ENCODE measurements at places on chromosomes 2 and 18.

DNA sequence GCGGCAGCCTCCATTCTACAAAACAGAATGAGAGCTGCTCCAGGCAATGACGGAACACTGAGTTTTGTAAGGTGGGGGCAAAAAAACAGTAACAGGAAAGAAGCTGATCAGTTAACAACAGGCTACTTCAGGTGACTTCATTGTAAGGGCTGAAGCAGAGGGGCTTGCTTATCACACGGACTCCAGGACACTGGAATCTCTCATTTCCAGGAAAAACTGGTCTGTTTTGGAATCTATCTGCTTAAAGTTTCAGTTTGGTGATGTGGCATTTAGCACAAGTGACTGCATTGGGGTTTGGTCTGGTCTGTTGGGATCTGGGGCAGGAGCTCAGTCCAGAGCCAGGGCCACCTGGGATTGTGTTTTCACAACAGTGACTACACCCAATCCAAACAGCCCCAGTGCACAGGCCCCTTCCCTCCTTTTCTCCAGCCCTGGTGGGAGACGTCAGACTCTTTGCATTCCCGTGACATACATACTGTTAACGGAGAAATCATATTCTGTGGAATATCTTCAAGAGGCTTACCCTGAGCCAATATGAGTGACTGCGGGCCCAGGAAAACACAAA, 14.1 kb downstream of the AMER3 start:
- no peak for DNase-seq

DNA sequence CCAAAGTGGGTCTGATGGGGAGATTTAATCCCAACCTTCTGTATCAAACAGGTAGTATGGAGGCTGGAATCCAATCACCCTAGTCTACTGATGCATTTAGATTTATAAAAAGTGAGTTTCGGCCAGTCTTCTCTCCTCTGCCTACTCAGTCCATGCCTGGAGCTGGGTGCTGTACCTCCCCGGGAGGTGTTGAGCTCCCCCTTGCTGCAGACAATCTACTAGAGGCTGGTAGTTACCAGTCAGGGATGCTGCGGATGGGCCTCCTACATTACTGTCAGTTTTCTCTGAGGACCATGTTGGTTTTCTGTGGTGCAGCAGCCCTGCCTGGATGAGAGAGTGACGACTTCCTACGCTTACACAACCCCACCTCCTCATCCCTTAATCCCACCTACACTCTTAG, 118.6 kb upstream of the CELF4 start:
- no peak for DNase-seq

GRCh38 chr2:48890454-48891131, 135.1 kb upstream of the LHCGR start:
- no peak for DNase-seq

DNA sequence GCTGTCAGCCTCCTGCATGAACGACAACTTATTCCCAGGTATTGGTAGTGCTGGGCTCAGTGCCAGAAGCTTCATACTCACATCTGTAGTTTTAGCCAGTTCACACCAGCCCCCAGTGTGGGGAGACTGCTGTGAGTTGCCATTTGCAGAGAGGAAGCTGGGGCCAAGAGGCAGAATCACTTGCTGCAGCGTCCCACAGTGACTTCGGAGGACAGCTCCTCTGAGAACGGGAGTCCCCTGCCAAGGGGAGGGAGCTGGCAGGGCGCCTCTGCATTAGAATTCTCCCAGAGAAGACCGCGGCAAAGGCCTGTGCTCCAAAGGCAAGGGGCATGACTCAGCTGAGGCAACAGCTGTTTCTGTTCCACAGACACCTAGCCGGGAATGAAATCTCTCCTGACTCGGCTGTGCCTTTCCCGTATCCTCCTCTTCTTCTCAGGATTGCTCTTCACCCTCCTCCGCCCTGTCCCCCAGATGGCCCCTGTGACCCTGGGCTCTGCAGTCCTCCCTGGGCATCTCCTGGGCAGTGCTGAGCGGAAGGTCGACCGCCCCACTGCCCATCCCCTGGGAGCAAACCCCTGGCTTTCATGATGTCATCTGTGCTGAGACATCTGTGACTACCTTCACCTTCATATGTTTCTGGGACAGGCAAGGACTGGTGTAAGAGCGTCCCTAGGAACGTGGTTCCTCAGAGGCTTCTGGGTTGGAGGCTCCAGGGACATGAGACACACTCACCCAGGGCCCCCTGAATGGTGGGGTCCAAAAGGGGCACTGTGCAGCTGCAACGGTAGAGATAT, 18.0 kb downstream of the MAL start:
- DNase-seq = peak; percentile 72

DNA sequence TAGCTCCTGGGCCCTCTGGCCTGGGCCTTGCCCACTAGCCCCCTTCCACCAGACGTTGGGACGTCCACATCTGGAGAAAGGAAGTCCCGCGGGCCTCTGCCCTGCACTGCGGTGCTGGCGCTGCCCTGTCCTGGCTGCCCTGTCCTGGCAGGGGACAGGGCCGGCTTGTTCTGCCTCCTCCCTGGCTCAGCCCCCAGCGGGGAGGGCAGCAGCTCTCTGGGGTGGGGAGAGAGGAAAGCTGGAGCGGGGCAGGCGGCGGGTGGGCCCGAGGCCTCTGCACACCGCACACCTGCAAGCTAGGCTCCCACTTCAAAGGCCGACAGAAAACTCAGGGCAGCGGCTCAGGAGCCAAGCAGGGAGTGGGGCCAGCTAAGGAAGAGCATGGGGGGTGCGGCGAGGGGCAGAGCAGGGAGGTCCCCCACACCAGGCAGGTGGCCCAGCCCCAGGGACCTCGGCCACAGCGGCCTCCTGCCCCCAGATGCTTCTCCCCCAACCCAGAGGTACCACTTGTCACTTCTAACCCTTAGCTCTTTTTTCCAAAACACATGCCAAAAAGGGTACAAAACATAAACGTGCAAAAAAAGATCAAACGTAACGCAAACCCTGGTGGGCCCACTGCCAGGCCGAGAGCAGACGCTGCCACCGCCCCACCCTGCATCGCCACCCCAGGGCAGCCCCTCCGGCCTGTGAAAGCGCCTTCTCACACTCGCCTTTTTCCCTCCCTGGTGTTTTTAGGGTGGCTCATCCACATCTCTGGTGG, 13.5 kb downstream of the SNED1 start:
- DNase-seq = no peak

GRCh38 chr2:211835695-211836094, 702.9 kb downstream of the ERBB4 start:
- no peak for DNase-seq

DNA sequence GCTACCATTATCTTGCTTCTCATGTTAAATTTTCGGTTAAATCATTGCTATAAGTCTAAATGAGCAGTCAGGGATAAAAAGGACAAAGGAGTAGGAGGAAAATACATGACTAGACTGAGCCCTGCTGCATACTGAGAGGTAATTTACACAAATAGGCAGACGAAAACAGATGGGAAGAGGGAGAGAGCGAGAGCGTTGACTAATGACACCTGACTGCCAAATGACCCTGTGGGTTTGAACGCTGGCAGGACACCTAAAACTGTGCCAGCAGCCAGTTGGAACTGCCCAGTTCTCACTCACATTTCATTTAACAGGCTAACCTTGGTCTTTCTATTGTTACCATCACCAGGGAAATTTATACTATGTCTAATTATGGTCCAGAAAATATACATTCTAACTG, 978.2 kb downstream of the CPS1 start:
- DNase-seq = no peak

- no peak for DNase-seq
Measured at GRCh38 chr18:62720766-62721613, 5.6 kb downstream of the PHLPP1 start.

Measured in EH (cell line).